ENCODE measurements at places on chromosomes 1 and 21. TPM values are rescaled to one million over a fixed set of nuclear protein-coding genes. Genes with fewer than 3 reads are reported as not detected.

Gene OLFML3
- 4.9 TPM for total RNA-seq

Gene ANGPTL3
- not detected for total RNA-seq

Gene SLC44A3
- 2.6 TPM for total RNA-seq

Gene OTUD3
- 1.9 TPM for total RNA-seq

Gene SH2D2A
- 2.3 TPM for total RNA-seq

Gene TFF3
- 1.1 TPM for total RNA-seq

Gene NENF
- 72.0 TPM for total RNA-seq

Gene LCE1C
- not detected for total RNA-seq

Gene UMODL1
- total RNA-seq, result not detected

Gene MRPS15
- total RNA-seq, result 145 TPM

Gene AQP10
- total RNA-seq, result not detected

Gene MIS18A
- total RNA-seq, result 2.7 TPM

Gene CDCA8
- total RNA-seq, result 2.2 TPM

Gene ZSWIM5
- total RNA-seq, result 0.63 TPM

Gene PADI4
- total RNA-seq, result not detected

Gene SHISAL2A
- total RNA-seq, result not detected

Gene COL11A1
- total RNA-seq, result 1.8 TPM

Gene CDK18
- 3.3 TPM for total RNA-seq

Gene GUCA2A
- total RNA-seq, result not detected

Gene HAO2
- not detected for total RNA-seq

Gene DISC1
- 4.7 TPM for total RNA-seq

Gene TEX38
- total RNA-seq, result not detected

Gene PCP4
- not detected for total RNA-seq

Gene FCRL4
- total RNA-seq, result not detected

Gene DESI2
- total RNA-seq, result 35.9 TPM

Gene GBP2
- 3.5 TPM for total RNA-seq

Gene METTL13
- total RNA-seq, result 29.7 TPM

Gene SLFNL1
- 0.13 TPM for total RNA-seq

Gene COL16A1
- 68.8 TPM for total RNA-seq

Gene S100A2
- 21.7 TPM for total RNA-seq

Gene RCSD1
- not detected for total RNA-seq

Gene TSTD1
- total RNA-seq, result 43.5 TPM

Gene CD247
- 0.25 TPM for total RNA-seq

Gene MMP23B
- total RNA-seq, result 55.1 TPM

Gene LDLRAD2
- under 0.01 TPM for total RNA-seq

Gene ASPM
- total RNA-seq, result 49.2 TPM

Gene ATAD3C
- 1.6 TPM for total RNA-seq

Gene CLEC20A
- total RNA-seq, result 0.33 TPM

Gene NBPF15
- total RNA-seq, result 24.0 TPM

Gene GATAD2B
- 12.1 TPM for total RNA-seq

Gene USP16
- 11.7 TPM for total RNA-seq

Gene A3GALT2
- total RNA-seq, result not detected

Gene RAVER2
- total RNA-seq, result 10.0 TPM

Gene SDF4
- 222 TPM for total RNA-seq

Gene UBASH3A
- not detected for total RNA-seq

All from mesangial cell (primary cell).